Thoracic aorta (tissue), 2 donors: ENCODE measurements at places on chromosomes 2 and 18. TPM values are rescaled to one million over a fixed set of nuclear protein-coding genes. Genes with fewer than 3 reads are reported as not detected.
A peak's percentile ranks its signal among the peaks of the same experiment; 100 is the strongest.

DNA sequence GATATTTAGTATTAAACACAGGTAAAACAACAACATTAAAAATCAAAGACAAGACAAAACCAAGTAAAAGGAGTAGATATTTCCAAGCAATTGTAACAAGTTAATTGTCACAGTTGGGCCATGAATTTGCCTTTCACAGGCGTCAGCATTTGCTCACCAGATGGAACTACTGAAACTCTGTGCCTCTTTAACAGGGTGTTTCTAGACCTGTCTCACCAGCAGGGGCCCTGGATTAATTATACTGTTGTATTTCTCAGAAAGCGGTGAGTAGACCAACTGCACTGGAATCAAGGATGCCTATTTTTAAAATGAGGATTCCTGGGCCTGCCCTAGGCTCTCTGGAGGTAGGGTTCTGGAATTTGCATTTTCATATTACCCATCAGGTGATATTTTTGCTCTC lies 92.6 kb downstream of the UPP2 start:
- DNase-seq: no peak
- no peaks in the 10 kb centered on the region for H3K4me1 ChIP-seq
- no peaks in the 10 kb centered on the region for H3K27me3 ChIP-seq
- H3K4me3 ChIP-seq: no peak overlapping the region
- no peak overlapping the region for H3K27ac ChIP-seq

DNA sequence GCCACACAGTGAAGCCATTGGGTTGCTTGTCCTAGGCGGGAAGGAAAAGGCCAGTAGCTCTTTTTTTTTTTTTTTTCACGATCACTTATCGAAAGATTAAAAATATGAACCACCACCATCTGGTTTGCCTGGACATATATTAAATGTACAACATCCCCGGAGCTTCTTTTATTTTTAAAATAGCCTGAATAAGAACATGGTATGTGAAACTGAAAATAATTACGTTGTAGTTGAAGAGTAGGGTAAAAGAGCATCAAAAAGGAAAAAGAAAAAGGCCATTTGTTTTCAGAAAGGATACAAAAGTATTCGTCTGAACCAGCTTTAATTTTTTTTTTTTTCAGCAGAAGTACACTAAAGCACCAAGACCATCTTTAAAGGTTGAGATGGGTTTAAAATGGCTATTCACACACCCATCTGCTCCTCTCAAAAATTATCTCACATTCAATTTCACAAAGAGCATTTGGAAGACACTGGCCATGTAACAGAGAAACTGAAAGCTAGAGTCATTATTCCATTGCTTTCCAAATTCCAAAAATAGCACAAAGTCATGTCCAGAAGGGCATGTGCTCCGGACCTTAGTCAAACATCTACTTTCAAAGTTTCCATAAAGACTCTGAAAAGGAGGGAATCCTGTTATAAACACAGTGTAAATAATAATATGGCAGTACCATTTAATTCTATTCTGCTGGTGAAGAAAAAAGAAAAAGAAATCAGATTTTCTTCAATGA lies 82.9 kb downstream of the SCN3A start:
- H3K27me3 ChIP-seq: no peaks in the 10 kb centered on the region
- no peaks in the 10 kb centered on the region for H3K36me3 ChIP-seq
- H3K4me3 ChIP-seq: no peak overlapping the region
- no peak for DNase-seq
- H3K4me1 ChIP-seq: no peaks in the 10 kb centered on the region

GRCh38 chr2:97740590-97741182 lies 27.3 kb downstream of the ZAP70 start:
- no peaks in the 10 kb centered on the region for H3K4me1 ChIP-seq
- H3K27ac ChIP-seq: no peak overlapping the region
- H3K36me3 ChIP-seq: no peaks in the 10 kb centered on the region
- H3K27me3 ChIP-seq: no peaks in the 10 kb centered on the region

DNA sequence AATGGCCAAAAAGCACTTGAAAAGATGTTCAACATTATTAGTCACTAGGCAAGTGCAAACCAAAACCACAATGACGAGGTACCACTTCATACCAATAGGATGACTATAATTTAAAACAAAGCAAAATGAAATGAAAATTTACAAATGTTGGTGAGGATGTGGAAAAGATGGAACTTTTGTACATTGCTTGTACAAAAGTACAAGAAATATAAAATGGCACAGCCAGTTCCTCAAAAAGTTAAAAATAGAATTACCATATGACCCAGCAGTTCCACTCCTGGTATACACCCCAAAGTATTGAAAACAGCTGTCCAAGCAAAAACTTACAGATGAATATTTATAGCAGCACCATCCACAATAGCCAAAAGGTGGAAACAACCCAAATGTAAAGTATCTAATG lies 107.8 kb upstream of the XPO1 start:
- H3K27ac ChIP-seq: no peak overlapping the region
- no peaks in the 10 kb centered on the region for H3K27me3 ChIP-seq
- no peak for DNase-seq
- H3K4me3 ChIP-seq: no peak overlapping the region
- no peaks in the 10 kb centered on the region for H3K4me1 ChIP-seq

DNA sequence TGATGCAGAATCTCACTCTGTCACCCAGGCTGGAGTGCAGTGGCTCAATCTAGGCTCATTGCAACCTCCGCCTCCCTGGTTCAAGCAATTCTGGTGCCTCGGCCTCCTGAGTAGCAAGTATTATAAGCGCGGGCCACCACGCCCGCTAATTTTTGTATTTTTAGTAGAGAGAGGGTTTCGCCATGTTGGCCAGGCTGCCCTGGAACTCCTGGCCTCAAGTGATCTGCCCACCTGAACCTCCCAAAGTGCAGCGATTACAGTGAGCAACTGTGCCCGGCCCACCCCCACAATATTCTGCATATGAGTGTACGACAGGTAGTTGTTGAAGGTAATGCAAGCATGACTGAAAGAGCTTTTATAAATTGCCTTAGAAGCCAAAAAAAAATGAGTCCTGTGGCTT lies 1.2 kb downstream of the WDR75 start:
- no peaks in the 10 kb centered on the region for H3K27me3 ChIP-seq
- peaks cover 28% of the 10 kb centered on the region for H3K4me1 ChIP-seq
- peak overlapping the region; percentile 92 for H3K4me3 ChIP-seq
- no peaks in the 10 kb centered on the region for H3K36me3 ChIP-seq

DNA sequence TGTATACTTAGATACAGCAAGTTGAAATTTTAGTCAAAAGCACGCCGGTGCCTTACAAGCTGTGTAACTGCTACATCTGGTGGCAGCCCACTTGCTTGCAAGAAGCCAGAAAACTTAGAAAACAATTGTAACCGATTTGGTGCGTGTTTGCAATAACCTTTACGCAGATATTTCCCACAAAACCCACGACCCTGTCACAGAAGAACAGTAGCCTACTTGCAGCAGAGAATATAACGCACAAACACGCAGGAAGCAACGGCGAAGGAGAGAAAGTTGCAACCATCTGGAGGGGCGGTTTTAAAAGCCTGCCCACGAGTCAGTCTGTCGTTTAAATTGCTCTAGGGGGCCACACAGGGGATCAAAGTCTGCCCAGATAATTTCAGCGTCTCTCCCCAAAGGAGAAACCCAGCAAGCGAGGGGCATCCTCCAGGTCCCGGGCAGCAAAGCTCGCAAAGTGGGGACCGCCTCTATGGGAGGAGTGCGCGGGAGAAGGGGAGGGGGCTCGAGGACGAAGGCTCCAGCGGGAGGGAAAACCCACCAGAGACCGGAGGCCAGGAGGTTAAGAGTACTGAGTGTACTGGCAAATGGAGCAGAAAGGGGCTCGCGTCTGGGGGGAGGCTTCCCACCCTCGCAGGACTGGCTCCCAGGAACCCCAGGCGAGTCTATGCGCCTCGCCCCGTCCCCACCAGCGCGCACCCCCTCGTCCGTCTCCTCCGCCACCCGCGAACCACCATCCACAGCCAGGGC lies 1.1 kb downstream of the TLK1 start:
- H3K27ac ChIP-seq: peak overlapping the region; percentile 98
- peaks cover 25% of the 10 kb centered on the region for H3K4me1 ChIP-seq
- peak overlapping the region; percentile 91 for H3K4me3 ChIP-seq
- DNase-seq: no peak
- no peaks in the 10 kb centered on the region for H3K36me3 ChIP-seq
- no peaks in the 10 kb centered on the region for H3K27me3 ChIP-seq

DNA sequence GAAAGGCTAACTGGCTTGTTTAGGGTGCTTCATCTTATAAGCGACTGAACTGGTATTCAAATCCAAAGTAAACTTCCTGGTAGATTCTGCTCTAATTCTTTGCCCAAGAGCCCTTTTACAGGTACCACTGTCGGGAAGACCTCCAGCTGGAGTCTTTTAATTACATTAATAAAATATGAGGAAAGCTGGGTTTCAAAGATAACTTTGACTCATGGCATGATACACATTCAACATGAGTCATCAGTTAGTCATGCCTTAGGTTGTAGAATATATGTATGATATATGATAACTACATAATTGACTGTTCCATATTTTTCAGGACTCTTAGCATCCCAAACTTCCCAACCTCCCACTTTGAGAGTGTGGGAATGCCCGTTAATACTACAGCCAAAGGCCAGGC lies 32.3 kb downstream of the ZCCHC2 start:
- H3K4me1 ChIP-seq: no peaks in the 10 kb centered on the region
- no peak overlapping the region for H3K27ac ChIP-seq
- H3K4me3 ChIP-seq: no peak overlapping the region
- peaks cover 31% of the 10 kb centered on the region for H3K36me3 ChIP-seq
- no peaks in the 10 kb centered on the region for H3K27me3 ChIP-seq
- no peak for DNase-seq

DNA sequence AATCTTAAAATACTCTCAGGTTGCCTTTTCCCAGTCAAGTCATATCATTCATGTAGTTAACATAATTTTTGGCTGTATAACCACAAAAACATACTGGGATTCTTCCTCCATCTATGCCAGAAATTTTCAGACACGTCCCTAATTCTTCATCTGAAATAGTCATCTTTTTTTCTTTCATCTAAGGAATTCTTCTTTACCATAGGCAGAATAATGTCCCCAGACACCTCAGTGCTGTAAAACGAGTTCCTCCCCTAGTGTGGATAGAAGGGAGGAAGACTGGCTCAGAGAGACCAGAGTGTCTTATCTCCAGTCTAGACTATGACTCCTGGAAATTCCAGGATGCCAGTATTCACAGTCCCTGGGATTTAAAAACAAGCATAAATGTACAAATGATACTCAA lies 127.8 kb downstream of the MREG start:
- H3K4me1 ChIP-seq: peaks cover 35% of the 10 kb centered on the region
- DNase-seq: no peak
- no peaks in the 10 kb centered on the region for H3K36me3 ChIP-seq
- no peak overlapping the region for H3K27ac ChIP-seq
- no peak overlapping the region for H3K4me3 ChIP-seq

DNA sequence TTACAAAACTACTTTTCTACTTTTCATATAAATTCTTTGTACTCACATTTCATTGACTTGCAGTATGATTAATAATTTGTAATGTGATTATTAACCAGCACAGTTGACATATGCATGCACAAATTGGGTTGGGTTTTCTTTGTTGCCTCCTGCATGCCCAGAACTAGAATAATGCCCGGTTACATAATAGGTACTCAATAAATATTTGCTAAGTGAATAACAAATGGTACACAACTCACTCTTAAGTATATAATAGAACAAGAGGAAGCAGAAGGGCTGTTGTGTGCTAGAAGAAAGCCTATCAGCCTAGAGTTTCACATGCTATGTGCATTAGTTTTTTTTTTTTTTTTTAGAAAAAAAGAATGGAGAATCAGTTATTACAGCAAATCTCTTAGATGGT lies 9.3 kb downstream of the RDH14 start:
- no peaks in the 10 kb centered on the region for H3K27me3 ChIP-seq
- H3K4me1 ChIP-seq: peaks cover 3% of the 10 kb centered on the region
- no peak for DNase-seq
- no peak overlapping the region for H3K27ac ChIP-seq

GRCh38 chr2:157046396-157046795 lies 211.1 kb upstream of the GALNT5 start:
- no peak overlapping the region for H3K27ac ChIP-seq
- no peaks in the 10 kb centered on the region for H3K27me3 ChIP-seq
- H3K4me3 ChIP-seq: no peak overlapping the region
- H3K36me3 ChIP-seq: no peaks in the 10 kb centered on the region
- H3K4me1 ChIP-seq: no peaks in the 10 kb centered on the region
- DNase-seq: no peak

GRCh38 chr2:4908461-4908860 lies 783.7 kb upstream of the SOX11 start:
- no peaks in the 10 kb centered on the region for H3K4me1 ChIP-seq
- H3K4me3 ChIP-seq: no peak overlapping the region
- H3K27ac ChIP-seq: no peak overlapping the region

GRCh38 chr2:20633794-20634506 lies 16.9 kb downstream of the HS1BP3 start:
- H3K27me3 ChIP-seq: no peaks in the 10 kb centered on the region
- H3K27ac ChIP-seq: peak overlapping the region; percentile 99
- no peak for DNase-seq

DNA sequence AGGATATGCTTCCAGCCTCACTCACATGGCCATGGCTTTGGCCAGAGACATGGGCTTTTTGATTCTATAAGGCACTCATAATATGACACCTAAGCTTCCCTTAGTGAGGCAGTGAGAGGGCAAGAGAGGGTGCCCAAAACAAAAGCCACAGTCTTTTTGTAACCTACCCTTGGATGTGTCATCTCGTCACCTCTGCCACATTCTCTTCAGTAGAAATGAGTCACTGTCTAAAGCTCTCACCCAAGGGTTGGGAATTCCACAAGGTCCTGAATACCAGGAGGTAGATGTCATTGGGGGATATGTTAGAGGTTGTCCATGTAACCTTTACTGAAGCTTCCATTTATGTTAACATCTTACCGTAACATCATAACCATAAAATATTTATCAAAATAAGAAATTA lies 108.4 kb downstream of the ALMS1 start:
- DNase-seq: no peak
- H3K27me3 ChIP-seq: no peaks in the 10 kb centered on the region
- H3K4me3 ChIP-seq: no peak overlapping the region
- no peak overlapping the region for H3K27ac ChIP-seq
- H3K36me3 ChIP-seq: peaks cover 5% of the 10 kb centered on the region
- no peaks in the 10 kb centered on the region for H3K4me1 ChIP-seq

- no peaks in the 10 kb centered on the region for H3K36me3 ChIP-seq
- H3K27me3 ChIP-seq: no peaks in the 10 kb centered on the region
- no peak overlapping the region for H3K4me3 ChIP-seq
- DNase-seq: no peak
These were observed 66.6 kb upstream of the GPC1 start for GRCh38 chr2:240368781-240369331.

The ERBB4 gene
- 15.7 TPM for total RNA-seq

The ALPP gene
- total RNA-seq: not detected

The SLC16A14 gene
- 3.0 TPM for total RNA-seq

The FHL2 gene
- 77.6 TPM for total RNA-seq

The TTN gene
- total RNA-seq: 16.4 TPM

The MARCHF4 gene
- total RNA-seq: not detected
